ENCODE measurements at places on chromosomes 2 and 18.

DNA sequence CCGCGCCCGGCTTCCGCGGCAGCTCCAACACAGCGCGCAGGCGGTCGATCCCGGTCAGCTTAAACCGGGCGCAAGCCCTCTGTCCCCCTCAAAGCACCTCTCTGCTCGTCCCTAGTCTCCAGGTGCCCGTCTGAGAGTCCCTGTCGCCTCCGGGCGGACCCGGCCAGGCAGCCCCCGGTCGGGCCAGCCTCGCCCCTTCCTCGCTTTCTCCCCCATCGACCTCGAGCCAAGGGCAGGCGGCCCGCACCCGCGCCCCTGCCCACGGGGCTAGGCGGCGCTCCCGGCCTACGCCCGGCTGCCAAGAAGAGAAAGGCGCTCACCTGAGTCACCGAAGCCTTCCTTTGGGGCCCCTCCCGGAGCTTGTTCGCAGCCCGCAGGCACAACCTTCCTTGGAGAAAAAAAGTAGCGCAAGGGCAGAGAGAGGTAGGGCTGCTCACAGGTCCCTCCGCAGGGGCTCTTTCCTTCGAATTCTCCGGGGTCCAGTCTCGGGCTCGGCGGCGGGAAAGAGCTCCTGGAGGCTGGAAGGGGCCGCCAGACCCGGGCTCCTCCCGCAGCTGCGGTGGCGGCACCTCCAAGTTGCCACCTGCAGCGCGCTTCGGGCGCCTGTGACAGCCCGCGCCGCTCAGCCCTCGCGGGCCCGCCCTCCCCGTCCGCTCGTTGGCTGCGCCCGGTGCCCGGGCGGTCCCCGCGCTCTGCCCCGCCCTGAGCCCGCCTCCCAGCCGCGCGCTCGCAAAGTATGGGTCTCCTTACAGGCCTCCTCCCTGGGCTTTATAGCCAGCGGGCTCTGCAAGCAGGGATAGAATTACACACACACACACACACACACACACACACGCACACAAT, 86.5 kb upstream of the EPB41L3 start:
- DNase-seq, result no peak

DNA sequence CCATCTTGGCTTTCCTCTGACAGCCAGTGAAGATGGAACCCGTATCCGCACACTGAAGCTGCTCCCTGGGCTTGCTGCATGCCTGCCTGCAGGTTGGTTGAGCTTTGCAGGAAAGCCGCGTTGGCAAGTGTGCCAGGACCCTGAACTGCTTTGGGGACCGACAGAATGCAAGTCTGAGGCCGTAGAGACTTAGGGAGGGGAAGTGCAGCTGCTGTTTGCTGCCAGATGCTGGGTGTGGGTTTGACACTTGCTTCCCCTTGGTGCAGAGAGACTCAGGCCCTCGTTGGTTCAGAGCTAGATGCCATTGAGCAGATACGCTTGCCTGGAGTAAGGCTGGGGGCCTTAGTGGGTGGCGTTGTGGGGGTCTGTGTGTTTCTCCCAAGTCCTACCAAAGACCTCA, 13.1 kb upstream of the PHLPP1 start:
- DNase-seq, result no peak

DNA sequence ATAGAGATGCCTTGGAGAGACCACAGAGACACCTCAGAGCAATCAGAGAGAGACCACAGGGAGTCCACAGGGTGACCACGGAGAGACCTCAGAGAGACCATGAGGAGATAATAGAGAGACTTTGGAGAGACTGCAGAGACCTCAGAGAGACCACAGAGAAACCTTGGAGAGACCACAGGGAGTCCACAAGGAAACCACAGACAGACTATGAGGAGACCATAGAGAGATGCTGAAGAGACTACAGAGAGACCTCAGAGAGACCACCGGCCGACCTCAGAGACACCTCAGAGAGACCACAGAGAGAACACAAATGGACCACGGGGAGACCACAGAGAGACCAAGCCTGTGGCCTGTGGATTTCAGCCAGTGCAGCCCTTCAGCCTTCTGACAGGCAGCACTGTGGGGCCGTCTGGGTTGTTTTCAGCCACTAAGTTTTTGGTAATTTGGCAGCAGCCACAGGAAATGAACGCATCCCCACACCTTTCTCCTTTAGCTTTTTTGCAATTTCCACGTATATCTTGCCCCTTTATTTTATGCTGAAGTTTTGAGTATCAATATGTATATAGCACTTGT, 11.4 kb upstream of the TMEM18 start:
- no peak for DNase-seq

DNA sequence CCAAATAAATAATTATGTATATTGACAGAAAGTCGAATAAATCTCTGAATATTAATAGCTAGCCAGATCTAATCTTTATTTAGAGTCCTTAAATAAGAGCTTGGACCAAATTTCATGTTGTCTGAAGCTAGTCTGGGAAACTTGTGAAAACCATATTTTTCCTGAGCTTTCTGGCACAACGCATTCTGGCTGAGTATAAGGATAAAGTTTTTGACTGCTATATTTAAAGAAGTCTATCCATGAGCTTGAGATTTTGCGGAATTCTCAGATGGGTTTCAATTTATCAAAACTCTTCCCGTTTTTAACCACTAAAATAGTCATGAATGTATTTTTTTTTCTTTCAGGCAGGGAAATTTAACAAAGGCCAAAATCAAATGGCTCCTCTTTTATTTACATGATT, 23.8 kb downstream of the FAP start:
- no peak for DNase-seq

- no peak for DNase-seq
Observed at GRCh38 chr2:240376739-240377138, 58.7 kb upstream of the GPC1 start.

GRCh38 chr2:75035444-75036353, 77.3 kb downstream of the POLE4 start:
- no peak for DNase-seq

DNA sequence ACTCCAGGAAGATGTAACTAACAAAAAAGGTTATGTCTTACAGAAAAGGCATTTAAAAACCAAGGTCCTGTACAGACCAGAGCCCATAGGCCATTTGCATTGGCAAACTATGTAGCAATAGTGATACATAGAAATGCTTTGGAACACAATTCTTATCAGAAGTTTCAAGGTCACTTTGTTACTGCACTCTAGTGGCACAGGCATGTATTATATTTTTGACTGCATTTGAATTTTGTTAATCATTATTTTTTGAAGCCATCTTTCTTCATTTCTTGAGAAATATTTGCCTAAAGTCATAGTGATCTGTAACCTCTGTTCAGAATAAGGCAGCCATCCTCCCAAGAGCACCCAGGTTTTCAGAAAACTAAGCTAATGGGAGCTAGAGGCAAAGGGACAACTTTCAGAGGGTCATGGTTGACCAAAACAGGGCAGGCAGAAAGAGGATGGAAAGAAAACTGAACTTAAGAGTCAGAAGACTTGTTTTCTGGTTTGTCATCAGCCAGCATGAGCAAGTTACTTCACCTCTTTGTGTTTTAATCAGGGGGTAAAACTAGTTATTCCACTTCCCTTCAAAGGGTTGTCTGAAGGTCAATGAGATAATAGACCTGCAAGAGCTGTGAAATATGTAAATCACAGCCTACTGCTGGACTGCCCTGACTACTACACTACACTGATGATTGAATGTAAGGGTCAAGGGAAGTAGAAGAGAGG, 41.5 kb downstream of the SLC38A11 start:
- DNase-seq, result no peak

DNA sequence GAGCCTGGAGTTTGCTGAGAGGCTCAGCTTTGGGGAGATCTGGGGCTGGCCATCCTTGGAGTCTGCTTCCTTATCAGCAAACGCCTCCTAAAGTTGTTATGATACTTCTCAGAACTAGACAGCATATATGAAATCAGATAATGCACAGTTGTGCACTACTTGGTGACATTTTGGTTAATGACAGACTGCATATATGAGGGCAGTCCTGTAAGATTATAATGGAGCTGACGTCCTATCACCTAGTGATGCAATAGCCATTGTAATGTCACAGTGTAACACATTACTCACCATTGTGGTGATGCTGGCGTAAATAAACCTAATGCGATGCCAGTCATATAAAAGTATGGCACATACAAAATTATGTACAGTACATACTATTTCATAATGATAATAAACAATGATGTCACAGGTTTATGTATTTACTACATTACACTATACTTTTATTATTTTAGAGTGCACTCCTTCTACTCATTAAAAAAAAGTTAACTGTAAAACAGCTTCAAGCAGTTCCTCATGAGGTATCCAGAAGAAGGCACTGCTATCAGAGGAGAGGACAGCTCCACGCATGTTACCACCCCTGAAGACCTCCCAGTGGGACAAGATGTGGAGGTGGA, 298.1 kb upstream of the REV1 start:
- DNase-seq, result no peak

GRCh38 chr18:70365361-70365760, 76.5 kb downstream of the SOCS6 start:
- no peak for DNase-seq

GRCh38 chr2:101622210-101623030, 75.1 kb upstream of the MAP4K4 start:
- DNase-seq, result no peak

DNA sequence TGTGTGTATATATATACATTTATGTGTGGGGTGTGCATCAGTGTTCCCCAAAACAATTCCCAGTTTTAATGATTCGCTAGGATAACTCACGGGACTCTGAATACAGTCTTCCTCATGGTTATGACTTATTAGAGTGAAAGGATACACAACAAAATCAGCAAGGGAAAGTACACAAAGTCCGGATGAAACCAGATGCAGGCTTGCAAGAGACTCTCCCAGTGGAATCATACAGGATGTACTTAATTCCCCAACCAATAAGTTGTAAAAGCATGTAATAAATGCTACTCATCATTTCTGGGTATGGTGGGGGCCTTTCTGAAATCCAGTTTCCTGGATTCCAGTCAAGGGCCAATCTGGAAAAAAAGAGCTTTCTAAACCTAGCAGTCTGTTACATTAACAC, 654.1 kb upstream of the SYT4 start:
- no peak for DNase-seq

DNA sequence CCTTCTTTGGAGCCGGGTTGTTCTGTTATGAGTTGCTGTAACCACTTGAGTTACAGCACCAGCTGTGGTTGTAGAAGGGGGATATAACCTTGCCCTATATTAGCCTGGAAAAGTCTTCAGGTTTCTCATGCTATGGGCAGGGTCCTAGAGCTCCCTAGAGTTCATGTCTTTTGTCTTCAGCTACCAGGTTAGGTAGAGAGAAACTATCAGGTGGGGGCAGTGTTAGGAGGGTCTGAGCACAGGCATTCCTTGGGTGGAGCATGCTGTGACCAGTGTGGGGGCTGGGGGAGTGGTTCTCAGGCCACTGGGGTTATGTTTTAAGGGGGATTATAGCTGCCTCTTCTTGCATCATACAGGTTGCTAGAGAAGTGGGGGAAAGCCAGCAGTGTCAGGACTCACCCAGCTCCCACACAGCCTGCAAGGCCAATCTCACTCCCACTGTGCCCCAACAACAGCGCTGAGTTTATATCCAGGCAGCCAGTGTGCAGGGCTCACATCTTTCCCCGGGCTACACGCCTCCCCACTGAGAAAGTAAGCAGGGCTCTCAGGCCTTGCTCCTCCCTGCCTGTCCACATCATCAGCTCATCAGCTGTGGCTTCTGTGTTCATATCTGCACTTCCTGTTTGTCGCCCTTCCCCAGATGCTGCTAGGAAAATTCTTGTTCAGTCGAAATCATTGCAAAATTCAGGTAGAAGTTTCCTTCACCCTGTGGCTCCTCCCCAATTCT, 133.8 kb upstream of the NRXN1 start:
- no peak for DNase-seq

DNA sequence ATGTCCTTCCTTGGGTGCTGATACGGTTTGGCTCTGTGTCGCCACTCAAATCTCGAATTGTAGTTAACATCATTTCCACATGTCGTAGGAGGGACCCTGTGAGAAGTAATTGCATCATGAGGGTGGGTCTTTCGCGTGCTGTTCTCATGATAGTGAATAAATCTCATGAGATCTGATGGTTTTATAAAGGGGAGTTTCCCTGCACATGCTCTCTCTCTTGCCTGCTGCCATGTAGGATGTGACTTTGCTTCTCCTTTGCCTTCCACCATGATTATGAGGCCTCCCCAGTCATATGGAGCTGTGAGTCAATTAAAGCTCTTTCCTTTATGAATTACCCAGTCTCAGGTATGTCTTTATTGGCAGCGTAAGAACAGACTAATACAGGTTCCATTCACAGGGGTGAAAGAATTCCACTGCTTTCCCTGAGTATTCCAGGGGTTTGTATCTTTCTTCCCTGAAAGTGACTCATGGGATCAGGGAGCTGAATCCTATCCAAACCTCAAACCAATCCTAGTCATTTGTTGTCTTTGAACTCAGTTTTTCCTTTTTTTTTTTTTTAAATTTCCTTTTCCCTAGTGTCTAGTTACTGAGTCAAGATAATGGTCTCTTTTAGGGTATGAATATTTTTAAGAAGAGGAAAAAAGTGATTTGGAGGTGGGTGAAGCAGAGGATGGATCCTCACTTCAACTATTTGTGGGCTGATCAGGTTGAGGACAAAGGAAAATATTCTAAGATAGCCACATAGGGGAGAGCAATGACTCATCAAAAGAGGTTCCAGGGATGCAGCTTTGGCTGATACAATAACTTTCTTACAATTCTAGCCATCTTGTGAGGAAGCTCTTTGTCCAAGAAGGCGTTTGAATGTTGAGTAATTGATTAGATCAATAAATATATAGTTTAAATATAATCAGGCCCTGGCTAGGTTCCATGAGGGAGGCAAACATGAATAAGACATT, 19.5 kb upstream of the KCNE4 start:
- DNase-seq, result no peak

GRCh38 chr2:104049981-104050380, 803.9 kb upstream of the POU3F3 start:
- DNase-seq, result no peak

GRCh38 chr2:133012847-133013734, 343.1 kb upstream of the LYPD1 start:
- DNase-seq, result no peak

DNA sequence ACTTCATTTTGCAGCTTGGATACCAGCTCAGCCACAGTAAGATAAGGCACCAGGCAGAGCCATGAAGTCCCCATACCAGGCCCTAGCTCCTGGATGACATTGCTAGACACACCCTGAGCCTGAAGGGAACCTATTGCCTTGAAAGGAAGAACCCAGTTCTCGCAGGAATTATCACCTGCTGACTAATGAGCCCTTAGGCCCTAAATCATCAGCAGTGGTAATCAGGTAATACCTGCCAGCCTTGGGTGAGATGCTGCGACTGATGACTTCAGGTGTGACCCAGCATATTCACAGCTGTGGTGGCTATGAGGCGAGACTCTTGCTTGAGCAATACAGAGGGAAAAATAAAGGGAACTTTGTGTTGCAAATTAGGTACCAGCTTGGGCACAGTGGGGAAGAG, 24.9 kb downstream of the CLK1 start:
- DNase-seq, result no peak

- no peak for DNase-seq
Observed at GRCh38 chr2:46320141-46320567, 22.9 kb downstream of the EPAS1 start.

DNA sequence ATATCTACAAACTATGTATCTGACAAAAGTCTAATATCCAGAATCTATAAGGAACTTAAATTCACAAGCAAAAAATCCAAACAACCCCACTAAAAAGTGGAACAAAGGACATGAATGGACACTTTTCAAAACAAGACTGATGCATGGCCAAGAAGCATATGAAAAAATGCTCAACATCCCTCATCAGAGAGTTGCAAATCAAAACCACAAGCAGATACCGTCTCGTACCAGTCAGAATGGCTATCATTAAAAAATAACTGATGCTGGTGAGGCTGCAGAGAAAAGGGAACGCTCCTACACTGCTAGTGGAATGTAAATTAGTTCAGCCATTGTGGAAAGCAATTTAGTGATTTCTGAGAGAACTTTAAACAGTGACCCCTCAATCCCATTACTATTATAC, 56.5 kb downstream of the CCBE1 start:
- no peak for DNase-seq

Data from naive thymus-derived CD8-positive, alpha-beta T cell (primary cell).